CD4-positive, alpha-beta T cell treated with Interleukin-6 at 100 ng/mL for 8 hours (primary cell): ENCODE measurements at places on chromosomes 1 and 21.

- no peak for DNase-seq
Observed at GRCh38 chr1:24319962-24320361, 805 bp downstream of the GRHL3 start.

DNA sequence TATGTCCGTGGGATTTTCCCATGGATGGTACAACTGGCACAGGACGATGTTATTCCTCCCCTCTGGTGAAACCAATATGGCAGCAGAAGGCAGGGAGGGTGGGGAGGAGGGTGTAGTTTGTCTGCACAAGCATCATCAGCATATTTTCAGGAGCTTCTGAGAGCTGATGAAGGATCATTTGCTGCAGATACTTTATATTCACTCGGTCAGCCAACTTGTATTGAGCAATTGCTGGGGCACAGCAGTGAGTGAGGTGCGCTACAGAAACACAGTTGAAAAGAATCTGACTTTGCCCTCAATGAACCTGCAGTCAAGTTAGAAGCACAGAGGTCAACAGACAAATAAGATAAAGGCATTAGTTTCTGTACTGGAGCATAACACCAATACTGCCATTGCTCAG is 13.0 kb downstream of the PKP1 start:
- no peak for DNase-seq

GRCh38 chr1:2564815-2565374 is 8.7 kb downstream of the TNFRSF14 start:
- DNase-seq, result no peak

DNA sequence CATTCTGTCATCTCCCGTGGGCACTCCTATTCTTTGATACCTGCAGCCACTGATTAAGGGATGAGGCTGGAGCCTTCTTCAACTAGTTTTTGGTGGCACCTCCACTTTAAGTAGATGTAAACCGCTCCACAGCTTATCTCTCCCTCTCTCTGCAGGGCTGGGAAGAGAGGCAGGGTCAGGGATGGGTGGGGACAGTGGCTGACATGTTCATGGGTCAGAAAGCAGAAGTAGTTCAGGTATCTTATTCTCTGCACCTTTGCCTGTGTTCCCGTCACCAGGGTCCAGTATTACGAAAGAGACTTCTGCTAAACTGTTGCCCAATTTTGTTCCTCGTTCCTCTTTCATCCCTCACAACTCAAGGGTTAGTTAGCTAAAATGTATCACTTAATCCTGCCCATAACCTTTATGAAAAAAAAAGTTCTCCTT is 51.7 kb upstream of the EDEM3 start:
- no peak for DNase-seq

- peak; percentile 38 for DNase-seq
Observed at GRCh38 chr1:236489710-236490377, 33.9 kb upstream of the LGALS8 start.

- DNase-seq, result no peak
Observed at GRCh38 chr1:209405183-209405814, 178.2 kb upstream of the CAMK1G start.
